ENCODE measurements at places on chromosomes 4 and X.

DNA sequence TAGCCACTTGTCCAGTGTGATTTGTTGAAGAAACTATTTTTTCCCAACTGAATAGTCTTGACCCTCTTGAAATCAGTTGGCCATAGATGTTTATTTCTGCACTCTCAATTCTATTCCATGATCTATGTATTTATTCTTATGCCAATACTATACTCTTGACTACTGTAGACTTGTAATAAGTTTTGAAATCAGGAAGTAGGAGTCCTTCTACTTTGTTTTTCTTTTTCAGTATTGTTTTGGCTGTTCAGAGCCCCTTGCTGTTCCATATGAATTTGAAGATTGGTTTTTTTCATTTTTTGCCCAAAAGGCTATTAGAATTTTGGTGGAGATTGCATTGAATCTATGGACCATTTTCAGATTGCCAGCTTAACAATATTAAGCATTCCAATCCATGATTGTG lies 10.2 kb downstream of the SAP30 start:
- no peak overlapping the region for H3K4me3 ChIP-seq
- H3K4me1 ChIP-seq = peaks cover 2% of the 10 kb centered on the region
- H3K27ac ChIP-seq = no peak overlapping the region

GRCh38 chr4:31461421-31461820 lies 741.3 kb downstream of the PCDH7 start:
- H3K27me3 ChIP-seq = no peaks in the 10 kb centered on the region
- no peak overlapping the region for H3K27ac ChIP-seq
- H3K4me1 ChIP-seq = no peaks in the 10 kb centered on the region
- no peak overlapping the region for H3K4me3 ChIP-seq
- no peaks in the 10 kb centered on the region for H3K36me3 ChIP-seq

- H3K36me3 ChIP-seq = peaks cover 12% of the 10 kb centered on the region
- no peak overlapping the region for H3K27ac ChIP-seq
- H3K27me3 ChIP-seq = no peaks in the 10 kb centered on the region
- no peak overlapping the region for H3K4me3 ChIP-seq
- H3K4me1 ChIP-seq = peaks cover 12% of the 10 kb centered on the region
- DNase-seq = no peak
Measured at GRCh38 chrX:45750639-45751038, 550.0 kb upstream of the DIPK2B start.

DNA sequence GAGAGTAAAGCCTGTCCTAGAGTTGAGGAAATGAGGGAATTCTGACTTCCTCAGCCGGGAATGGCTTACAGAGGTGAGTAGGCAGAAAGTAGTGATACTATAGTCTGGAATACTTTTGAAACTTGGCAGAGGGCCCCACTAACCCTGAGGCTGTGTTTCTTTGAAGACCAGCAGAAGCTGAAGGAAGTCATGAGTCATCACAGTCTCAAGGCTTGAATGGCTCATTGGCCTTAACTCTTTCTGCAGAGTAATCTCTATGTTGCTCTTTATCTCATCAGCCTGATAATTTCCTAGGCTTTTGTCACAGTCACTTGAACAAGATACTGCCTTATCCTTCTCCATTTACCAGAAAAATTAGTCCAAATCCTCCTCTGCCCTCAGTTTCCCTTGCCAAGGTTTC lies 80.8 kb downstream of the ANKRD50 start:
- no peaks in the 10 kb centered on the region for H3K36me3 ChIP-seq
- no peaks in the 10 kb centered on the region for H3K27me3 ChIP-seq
- no peak overlapping the region for H3K27ac ChIP-seq
- H3K4me3 ChIP-seq = no peak overlapping the region
- DNase-seq = no peak

- no peak overlapping the region for H3K27ac ChIP-seq
- H3K4me1 ChIP-seq = no peaks in the 10 kb centered on the region
- H3K36me3 ChIP-seq = peaks cover 6% of the 10 kb centered on the region
Measured at GRCh38 chrX:49860867-49861535, 18.3 kb upstream of the USP27X start.

GRCh38 chr4:113675731-113676697 lies 85.5 kb downstream of the CAMK2D start:
- peak overlapping the region; percentile 99 for H3K27ac ChIP-seq
- H3K4me1 ChIP-seq = peaks cover 30% of the 10 kb centered on the region
- no peaks in the 10 kb centered on the region for H3K27me3 ChIP-seq
- no peak overlapping the region for H3K4me3 ChIP-seq
- H3K36me3 ChIP-seq = peaks cover 4% of the 10 kb centered on the region

DNA sequence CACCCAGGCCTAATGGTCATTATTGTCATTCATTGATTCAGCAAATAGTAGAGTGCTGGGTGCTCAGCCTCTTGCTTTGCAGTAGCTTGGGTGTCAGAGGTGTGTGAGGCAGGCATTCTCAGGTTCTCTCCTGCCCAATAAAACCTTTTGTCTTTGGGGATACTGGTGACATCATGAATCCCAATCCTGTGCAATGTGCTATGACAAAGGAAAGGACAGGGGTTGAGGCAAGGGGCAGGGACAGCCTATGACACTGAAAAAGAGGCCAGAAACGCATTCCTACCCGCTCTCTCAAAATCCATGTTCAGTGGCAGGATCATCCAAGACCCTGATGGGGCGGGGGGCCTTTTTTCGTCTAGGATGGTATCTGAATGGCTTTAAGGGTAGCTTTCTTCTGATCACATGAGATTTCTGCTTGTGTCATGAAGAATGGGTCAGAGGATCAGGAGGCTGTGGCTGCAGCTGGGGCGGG lies 1.5 kb upstream of the FAM193A start:
- H3K36me3 ChIP-seq = peaks cover 24% of the 10 kb centered on the region
- no peaks in the 10 kb centered on the region for H3K27me3 ChIP-seq
- peaks cover 11% of the 10 kb centered on the region for H3K4me1 ChIP-seq
- no peak for DNase-seq
- peak overlapping the region; percentile 82 for H3K4me3 ChIP-seq
- peak overlapping the region; percentile 77 for H3K27ac ChIP-seq

- H3K36me3 ChIP-seq = no peaks in the 10 kb centered on the region
- H3K27me3 ChIP-seq = no peaks in the 10 kb centered on the region
- H3K4me3 ChIP-seq = no peak overlapping the region
- H3K27ac ChIP-seq = no peak overlapping the region
- no peaks in the 10 kb centered on the region for H3K4me1 ChIP-seq
Measured at GRCh38 chr4:187188741-187189140, 465.1 kb upstream of the FAT1 start.

DNA sequence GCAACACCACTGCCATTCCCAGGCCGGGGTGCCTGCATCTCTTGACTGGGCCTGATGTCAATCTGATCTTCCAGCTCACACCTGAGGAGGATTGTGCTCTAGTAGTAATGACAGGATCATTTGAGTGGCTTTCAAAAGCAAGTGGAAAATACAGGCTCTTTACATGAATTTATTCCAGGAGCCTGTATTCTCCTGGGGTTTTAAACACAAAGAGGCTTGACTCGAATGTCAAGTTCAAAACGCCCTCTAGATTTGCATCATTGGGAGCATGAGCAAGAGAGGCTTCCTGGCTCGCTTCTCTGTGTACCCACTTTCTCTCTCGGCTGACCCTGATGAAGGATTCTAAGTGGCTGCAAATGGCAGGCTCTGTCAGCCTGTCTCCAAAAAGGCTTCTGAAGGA lies 199.5 kb upstream of the PUDP start:
- no peaks in the 10 kb centered on the region for H3K36me3 ChIP-seq
- H3K27me3 ChIP-seq = no peaks in the 10 kb centered on the region
- H3K27ac ChIP-seq = no peak overlapping the region
- no peak overlapping the region for H3K4me3 ChIP-seq
- DNase-seq = no peak

DNA sequence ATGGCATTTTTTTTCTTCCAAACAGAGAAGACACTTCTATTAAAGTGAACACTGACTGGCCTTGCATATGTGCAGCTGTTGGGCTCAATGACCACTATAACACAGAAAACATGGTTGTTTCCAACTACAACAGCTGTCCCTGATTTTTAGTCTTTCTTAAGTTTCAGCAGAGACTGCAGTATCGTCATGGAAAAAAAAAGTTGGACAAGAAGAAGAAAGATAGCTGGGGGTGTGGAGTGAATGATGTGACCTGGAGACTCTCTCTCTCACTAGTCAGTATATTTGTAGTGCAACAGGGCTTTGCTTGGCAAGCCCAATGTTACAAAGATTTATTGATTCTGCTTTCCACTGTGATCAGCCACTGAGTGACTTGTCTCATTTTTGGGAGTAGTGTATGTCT lies 29.5 kb upstream of the C4orf54 start:
- DNase-seq = no peak
- H3K4me3 ChIP-seq = no peak overlapping the region
- no peaks in the 10 kb centered on the region for H3K36me3 ChIP-seq
- no peak overlapping the region for H3K27ac ChIP-seq
- H3K27me3 ChIP-seq = peaks cover 21% of the 10 kb centered on the region

DNA sequence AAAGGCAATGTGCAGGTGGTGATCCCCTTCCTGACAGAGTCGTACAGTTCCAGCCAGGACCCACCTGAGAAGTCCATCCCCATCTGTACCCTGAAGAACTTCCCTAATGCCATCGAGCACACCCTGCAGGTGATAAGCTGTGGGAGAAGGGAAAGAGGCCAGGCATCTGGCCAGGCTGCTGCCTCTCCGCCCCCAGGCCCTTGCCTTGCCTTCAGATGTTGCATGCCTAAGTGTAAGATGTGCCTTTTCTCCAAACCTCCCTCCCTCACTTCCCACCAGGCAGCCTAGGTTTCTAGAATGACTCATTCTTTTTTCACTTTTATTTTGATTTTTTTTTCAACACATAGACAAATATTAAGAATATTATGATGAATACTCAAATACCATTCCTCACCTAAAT lies 12.2 kb upstream of the CDK16 start:
- no peak for DNase-seq
- H3K27me3 ChIP-seq = no peaks in the 10 kb centered on the region
- peaks cover under 1% of the 10 kb centered on the region for H3K4me1 ChIP-seq
- H3K27ac ChIP-seq = no peak overlapping the region
- H3K4me3 ChIP-seq = no peak overlapping the region

GRCh38 chrX:109040057-109040456 lies 303.7 kb upstream of the IRS4 start:
- DNase-seq = no peak
- H3K4me3 ChIP-seq = no peak overlapping the region
- H3K4me1 ChIP-seq = no peaks in the 10 kb centered on the region
- no peaks in the 10 kb centered on the region for H3K27me3 ChIP-seq
- H3K36me3 ChIP-seq = no peaks in the 10 kb centered on the region
- no peak overlapping the region for H3K27ac ChIP-seq

- no peaks in the 10 kb centered on the region for H3K36me3 ChIP-seq
- peaks cover 7% of the 10 kb centered on the region for H3K4me1 ChIP-seq
- H3K27me3 ChIP-seq = peaks cover 11% of the 10 kb centered on the region
- H3K27ac ChIP-seq = no peak overlapping the region
Measured at GRCh38 chrX:77450996-77451395, 3.8 kb downstream of the FGF16 start.

DNA sequence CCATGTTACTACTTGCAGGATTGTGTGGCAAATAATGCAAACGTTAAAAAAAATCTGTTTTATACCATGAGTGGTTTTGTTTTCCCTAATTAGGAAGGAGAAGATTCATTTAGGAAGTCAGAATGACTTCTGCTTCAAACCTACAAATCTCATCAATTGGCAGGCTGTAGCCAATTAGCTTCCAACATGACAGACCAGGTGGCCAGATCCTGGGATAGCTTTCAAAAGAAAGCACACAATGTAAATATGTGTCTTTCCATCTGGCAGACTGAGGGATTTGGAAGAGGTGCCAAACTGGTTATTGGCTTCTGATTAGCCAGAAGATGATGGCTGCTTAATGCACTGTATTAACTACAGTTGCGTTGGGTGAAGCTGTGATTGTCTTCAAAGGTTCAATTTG lies 432.8 kb downstream of the ANKRD50 start:
- no peaks in the 10 kb centered on the region for H3K36me3 ChIP-seq
- H3K4me3 ChIP-seq = no peak overlapping the region
- no peak for DNase-seq
- no peaks in the 10 kb centered on the region for H3K27me3 ChIP-seq
- H3K27ac ChIP-seq = no peak overlapping the region

DNA sequence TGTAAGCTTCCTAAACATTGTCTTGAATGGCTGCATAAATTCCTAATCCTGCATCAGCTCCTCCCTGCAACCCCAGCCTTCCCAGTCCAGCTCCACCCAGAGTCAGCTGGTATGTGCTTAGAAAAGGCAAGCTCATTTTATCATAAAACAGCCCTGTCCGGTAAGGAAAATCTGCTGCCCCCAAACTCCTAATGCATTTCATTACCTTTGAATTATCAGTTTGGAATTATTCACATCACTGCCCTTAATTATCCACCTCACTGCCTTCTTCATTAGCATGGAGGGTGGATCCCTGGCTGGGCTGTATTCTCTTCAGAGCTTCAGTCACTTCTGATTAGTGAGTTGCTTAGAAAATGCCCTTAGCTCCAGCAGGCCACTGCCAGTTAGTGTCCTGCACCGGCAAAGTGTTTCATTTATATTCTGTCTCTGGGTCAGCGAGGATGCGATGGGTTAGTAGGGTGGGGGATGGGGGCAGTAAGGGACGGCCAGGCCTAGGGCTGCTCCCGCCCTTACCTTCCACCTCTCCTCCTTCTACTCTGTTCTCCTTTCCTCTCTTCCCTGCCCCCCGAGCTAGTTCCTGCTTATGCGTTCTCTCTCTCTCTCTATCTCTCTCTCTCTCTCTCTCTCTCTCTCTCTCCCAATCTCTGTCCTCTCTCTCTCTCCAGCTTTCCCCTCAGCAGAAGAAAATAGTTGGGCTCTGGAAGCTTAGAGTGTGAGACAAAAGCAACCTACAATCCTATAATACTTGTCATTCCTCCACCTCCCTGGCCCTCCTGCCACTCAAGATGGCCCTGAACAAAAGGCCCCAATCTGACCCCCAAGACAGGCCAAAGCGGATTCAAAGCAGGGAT lies 174.8 kb upstream of the KLF3 start:
- H3K4me1 ChIP-seq = peaks cover 11% of the 10 kb centered on the region
- H3K36me3 ChIP-seq = peaks cover 5% of the 10 kb centered on the region
- no peak overlapping the region for H3K4me3 ChIP-seq
- peak overlapping the region; percentile 15 for H3K27ac ChIP-seq
- no peak for DNase-seq

- peaks cover 41% of the 10 kb centered on the region for H3K36me3 ChIP-seq
- H3K27me3 ChIP-seq = no peaks in the 10 kb centered on the region
- H3K4me3 ChIP-seq = peak overlapping the region; percentile 56
- DNase-seq = no peak
- peaks cover 80% of the 10 kb centered on the region for H3K4me1 ChIP-seq
- H3K27ac ChIP-seq = peak overlapping the region; percentile 98
Measured at GRCh38 chr4:7968262-7968896, 28.7 kb upstream of the AFAP1 start.

GRCh38 chrX:69808375-69808774 lies 192.5 kb downstream of the EDA start:
- no peaks in the 10 kb centered on the region for H3K36me3 ChIP-seq
- DNase-seq = no peak
- H3K27ac ChIP-seq = no peak overlapping the region
- no peaks in the 10 kb centered on the region for H3K27me3 ChIP-seq
- no peak overlapping the region for H3K4me3 ChIP-seq

DNA sequence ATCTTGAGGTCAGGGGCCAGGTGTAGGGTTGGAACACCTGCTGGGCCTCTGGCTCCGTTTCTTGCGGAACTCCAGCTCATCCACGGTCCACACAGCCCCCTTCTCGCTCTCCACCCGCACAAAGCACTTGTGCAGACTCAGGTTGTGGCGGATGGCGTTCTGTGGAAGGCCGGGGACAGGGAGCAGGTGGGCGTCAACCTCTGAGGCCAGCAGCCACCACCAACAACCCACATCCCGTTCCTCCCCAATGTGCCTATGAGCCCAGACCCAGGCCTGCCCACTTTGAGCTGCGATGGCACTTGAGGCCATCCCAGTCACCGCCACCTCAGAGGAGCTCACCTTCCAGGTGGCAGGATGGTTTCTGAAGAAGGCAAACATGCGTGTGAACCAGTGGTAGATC lies 13.2 kb downstream of the FOXP3 start:
- no peaks in the 10 kb centered on the region for H3K4me1 ChIP-seq
- H3K36me3 ChIP-seq = peaks cover 6% of the 10 kb centered on the region
- H3K27me3 ChIP-seq = no peaks in the 10 kb centered on the region
- DNase-seq = no peak
- H3K4me3 ChIP-seq = no peak overlapping the region

Measured in effector memory CD8-positive, alpha-beta T cell (primary cell).